ENCODE measurements at places on chromosomes 16 and 17. TPM values are rescaled to one million over a fixed set of nuclear protein-coding genes. Genes with fewer than 3 reads are reported as not detected.

The PRR35 gene
- not detected for total RNA-seq

DNA sequence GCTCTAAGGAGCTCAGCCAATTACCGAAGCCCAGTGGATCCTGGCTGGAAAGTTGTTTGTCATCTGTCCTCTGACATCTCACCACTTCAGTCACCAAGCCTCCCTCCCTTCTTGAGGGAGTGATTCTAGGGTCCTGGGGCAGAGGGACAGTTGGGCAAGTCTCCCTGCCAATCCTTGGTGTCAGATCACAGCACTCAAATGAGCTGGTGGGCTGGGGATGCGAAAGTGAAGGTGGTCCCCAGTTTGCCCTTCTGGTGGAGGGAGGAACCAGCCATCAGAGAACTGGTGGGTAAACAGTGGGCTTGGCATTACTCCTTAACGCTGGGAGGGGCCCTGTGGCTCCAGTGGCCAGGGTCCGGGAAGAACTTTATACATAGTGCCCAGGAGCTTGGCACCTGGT, 4.4 kb upstream of the CALB2 start:
- no peak for DNase-seq
- no peak overlapping the region for H3K4me3 ChIP-seq
- H3K27ac ChIP-seq, result no peak overlapping the region
- H3K4me1 ChIP-seq, result no peaks in the 10 kb centered on the region
- H3K27me3 ChIP-seq, result no peaks in the 10 kb centered on the region
- H3K36me3 ChIP-seq, result no peaks in the 10 kb centered on the region

The FAM171A2 gene
- total RNA-seq, result 0.08 TPM

GRCh38 chr17:12622726-12623125, 43.0 kb upstream of the MYOCD start:
- no peak overlapping the region for H3K4me3 ChIP-seq
- no peaks in the 10 kb centered on the region for H3K4me1 ChIP-seq
- no peaks in the 10 kb centered on the region for H3K36me3 ChIP-seq
- no peak for DNase-seq
- H3K27ac ChIP-seq, result no peak overlapping the region

GRCh38 chr17:38419508-38419981, 8.7 kb upstream of the ARHGAP23 start:
- H3K27me3 ChIP-seq, result peaks cover 46% of the 10 kb centered on the region
- H3K4me1 ChIP-seq, result peaks cover 14% of the 10 kb centered on the region
- H3K4me3 ChIP-seq, result no peak overlapping the region
- DNase-seq, result no peak
- H3K27ac ChIP-seq, result no peak overlapping the region

The USP36 gene
- total RNA-seq, result 92.9 TPM

The WNT9B gene
- not detected for total RNA-seq

DNA sequence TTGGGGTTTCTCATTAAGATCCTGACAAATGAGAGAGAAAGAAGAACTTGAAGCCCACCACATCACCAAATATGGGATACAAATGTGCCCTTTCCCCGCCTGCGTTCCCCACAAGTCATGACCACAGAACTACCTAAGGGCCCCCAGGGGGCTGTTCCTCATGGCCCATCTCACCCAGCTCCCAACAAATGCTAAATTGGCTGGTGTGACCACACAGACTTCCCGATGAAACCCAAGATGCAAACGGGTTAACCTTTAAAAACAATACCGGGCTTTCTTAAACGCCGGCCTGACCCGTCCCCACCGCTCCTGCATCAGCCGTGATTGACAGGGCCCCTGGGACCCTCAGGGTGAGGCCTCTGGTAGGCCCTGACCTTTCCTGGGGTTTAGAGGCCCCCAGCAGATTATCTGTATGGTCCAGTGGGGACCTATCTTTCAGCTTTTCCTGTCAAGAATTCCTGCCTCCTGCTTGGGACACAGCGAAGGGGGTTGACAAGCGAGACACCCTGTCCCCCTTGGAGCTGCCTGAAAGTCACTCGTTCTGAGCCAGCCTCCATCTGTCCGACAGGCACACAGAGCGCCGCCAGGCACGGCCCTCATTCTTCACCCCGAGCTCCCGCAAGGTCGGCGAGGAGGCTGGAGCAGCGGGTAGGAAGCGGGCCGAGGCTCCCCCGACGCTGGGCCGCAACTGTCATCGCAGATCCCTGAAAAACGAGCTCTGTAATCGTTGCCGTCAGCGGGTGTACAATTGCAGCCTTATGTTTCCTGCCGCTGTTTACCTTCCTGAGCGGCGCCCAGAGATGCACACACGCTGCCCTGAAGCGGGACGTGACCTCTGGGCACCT, 300.1 kb downstream of the FOXL1 start:
- no peak overlapping the region for H3K27ac ChIP-seq
- DNase-seq, result no peak
- H3K4me1 ChIP-seq, result no peaks in the 10 kb centered on the region
- H3K36me3 ChIP-seq, result no peaks in the 10 kb centered on the region

The CNTNAP4 gene
- not detected for total RNA-seq

DNA sequence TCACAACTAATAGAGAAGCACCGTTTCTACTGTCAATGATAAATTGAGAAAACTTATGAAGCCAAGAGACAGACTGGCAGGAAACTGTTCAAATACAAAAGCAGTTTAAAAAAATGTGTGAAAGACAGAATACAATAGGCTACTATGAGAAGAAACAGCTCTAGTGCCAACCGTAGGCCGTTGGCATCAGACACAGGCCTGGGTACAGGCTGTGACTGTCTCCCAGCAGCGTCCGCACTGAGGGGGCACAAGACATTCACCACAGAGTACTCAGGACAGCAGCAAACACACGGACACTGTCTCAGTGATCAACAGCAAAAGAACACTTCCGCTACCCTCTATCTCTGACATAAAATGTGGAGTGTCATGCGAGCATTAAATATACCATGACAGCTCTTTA, 7.8 kb upstream of the C1QBP start:
- H3K36me3 ChIP-seq, result peaks cover 46% of the 10 kb centered on the region
- H3K4me1 ChIP-seq, result no peaks in the 10 kb centered on the region
- no peak overlapping the region for H3K27ac ChIP-seq
- no peak overlapping the region for H3K4me3 ChIP-seq

The P2RX1 gene
- total RNA-seq, result not detected

The CIAO2B gene
- total RNA-seq, result 95.2 TPM

- no peak for DNase-seq
- H3K4me3 ChIP-seq, result no peak overlapping the region
- H3K27me3 ChIP-seq, result no peaks in the 10 kb centered on the region
- no peaks in the 10 kb centered on the region for H3K36me3 ChIP-seq
- no peak overlapping the region for H3K27ac ChIP-seq
- H3K4me1 ChIP-seq, result peaks cover 4% of the 10 kb centered on the region
Observed at GRCh38 chr16:83714286-83714685, 93.5 kb upstream of the HSBP1 start.

The OSGIN1 gene
- total RNA-seq, result 0.48 TPM

- no peak overlapping the region for H3K27ac ChIP-seq
- H3K36me3 ChIP-seq, result no peaks in the 10 kb centered on the region
- DNase-seq, result no peak
- H3K27me3 ChIP-seq, result peaks cover 27% of the 10 kb centered on the region
Observed at GRCh38 chr17:45770632-45771270, 13.4 kb upstream of the CRHR1 start.

The SPATA22 gene
- 0.89 TPM for total RNA-seq

The CLEC3A gene
- not detected for total RNA-seq

DNA sequence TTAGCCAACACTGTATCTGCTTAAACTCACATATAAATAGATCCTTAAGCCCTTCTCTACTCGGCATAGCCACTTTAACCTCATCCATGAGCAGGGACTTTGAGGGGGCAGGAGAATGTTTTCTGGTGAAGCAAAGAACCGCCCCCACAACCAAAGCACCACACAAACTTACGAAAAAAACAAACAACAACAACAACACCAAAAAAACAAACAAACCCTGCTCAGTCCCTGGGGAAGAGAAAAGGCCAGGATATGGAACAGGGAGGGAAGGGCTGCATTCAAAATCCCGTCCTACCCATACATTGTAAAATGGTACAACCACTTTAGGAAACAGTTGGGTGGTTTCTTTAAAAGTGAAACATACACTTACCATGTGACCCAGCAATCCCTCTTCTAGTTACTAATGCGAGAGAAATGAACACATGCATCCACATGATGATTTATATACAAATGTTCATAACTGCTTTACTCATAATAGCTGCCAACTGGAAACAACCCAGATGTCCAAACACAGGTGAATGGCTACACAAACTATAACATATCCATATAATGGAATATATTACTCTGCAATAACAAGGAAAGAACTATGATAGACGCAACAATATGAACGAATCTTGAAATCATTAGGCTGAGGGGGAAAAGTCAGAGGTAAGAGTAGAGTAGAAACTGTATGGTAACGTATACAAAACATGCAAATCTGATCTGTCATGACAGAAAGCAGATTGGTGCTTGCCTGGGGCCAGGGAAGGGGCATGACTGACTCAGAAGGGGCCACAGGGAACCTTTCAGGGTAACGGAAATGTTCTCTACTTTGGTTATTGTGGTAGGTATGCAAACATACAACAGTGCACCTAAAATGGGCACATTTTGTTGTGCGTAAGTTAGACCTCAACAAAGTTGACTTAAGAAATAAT, 37.7 kb upstream of the TOB1 start:
- peak overlapping the region; percentile 61 for H3K27ac ChIP-seq
- no peak overlapping the region for H3K4me3 ChIP-seq
- H3K4me1 ChIP-seq, result peaks cover 61% of the 10 kb centered on the region
- DNase-seq, result peak; percentile 25
- no peaks in the 10 kb centered on the region for H3K27me3 ChIP-seq
- peaks cover 2% of the 10 kb centered on the region for H3K36me3 ChIP-seq

The TAT gene
- not detected for total RNA-seq

DNA sequence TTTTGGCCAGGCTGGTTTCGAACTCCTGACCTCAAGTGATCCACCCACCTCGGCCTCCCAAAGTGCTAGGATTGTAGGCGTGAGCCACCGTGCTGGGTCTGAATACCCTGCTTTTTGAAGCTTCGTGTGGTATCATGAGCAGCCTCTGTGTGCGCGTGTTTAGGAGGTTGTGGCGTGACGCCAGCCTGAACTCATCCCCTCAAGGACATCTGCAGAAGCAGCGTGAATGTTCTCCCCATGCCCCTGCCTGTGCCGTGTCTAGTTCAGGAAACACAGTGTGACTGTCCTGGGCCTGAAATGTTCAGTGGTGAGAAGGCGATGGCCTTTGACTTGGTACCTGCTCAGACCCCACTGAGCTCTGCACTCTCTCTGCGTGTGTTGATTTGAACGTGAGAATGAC, 35.6 kb downstream of the RNF213 start:
- no peaks in the 10 kb centered on the region for H3K27me3 ChIP-seq
- H3K4me1 ChIP-seq, result peaks cover 20% of the 10 kb centered on the region
- no peak overlapping the region for H3K27ac ChIP-seq
- no peak overlapping the region for H3K4me3 ChIP-seq

The SALL1 gene
- not detected for total RNA-seq

DNA sequence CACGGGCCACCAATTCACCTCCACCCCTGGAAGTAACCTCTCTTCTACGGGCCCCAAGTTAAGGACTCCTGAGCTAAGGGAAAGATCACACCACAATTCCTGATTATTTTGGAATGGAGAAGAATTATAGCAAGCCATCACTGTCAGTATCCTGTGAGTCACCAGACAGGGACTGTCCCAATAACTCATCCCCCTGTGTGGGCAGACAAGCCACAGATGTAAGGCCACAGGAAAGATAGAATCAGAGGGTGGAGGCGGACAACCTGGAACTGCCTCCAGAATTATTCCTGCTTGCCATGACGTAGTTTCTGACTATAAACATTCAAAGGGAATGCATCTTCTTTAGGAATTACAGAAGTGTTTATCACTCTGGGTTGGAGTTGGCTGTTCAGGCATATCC, 5.8 kb upstream of the MYO1D start:
- H3K27me3 ChIP-seq, result peaks cover 20% of the 10 kb centered on the region
- no peak overlapping the region for H3K4me3 ChIP-seq
- no peak for DNase-seq
- no peak overlapping the region for H3K27ac ChIP-seq
- no peaks in the 10 kb centered on the region for H3K36me3 ChIP-seq
- peaks cover under 1% of the 10 kb centered on the region for H3K4me1 ChIP-seq

DNA sequence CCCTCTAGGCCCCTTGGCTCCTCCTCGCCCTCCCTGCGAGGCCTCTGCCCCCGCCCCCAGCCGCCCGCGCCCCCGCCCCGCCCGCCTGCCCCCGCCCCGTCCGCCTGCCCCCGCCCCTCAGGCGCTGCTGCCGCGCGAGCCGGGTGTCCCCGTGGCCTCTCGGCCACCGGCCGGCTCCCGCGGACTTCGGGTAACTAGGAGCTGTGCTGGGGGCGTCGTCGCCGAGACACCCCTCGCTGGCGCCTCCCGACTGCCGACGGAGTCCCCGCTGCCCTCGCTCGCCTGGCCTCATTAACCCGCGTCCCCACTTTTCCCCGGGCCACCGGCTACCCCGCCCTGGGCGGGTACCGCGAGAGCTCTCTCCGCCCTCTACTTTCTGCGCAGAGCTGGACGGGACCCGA, at the start of gene TLCD1:
TSS of gene TLCD1 (minus strand) at position 8 of the 401 bp plus-strand sequence. CDS start 136 bp downstream, outside the sequence.
- H3K27ac ChIP-seq, result peak within 1 kb of the TSS; percentile 99
- peaks cover 36% of the 10 kb centered on the region for H3K36me3 ChIP-seq
- H3K27me3 ChIP-seq, result no peaks in the 10 kb centered on the region
- H3K4me3 ChIP-seq, result peak within 1 kb of the TSS; percentile 90
- peak; percentile 66 for DNase-seq

DNA sequence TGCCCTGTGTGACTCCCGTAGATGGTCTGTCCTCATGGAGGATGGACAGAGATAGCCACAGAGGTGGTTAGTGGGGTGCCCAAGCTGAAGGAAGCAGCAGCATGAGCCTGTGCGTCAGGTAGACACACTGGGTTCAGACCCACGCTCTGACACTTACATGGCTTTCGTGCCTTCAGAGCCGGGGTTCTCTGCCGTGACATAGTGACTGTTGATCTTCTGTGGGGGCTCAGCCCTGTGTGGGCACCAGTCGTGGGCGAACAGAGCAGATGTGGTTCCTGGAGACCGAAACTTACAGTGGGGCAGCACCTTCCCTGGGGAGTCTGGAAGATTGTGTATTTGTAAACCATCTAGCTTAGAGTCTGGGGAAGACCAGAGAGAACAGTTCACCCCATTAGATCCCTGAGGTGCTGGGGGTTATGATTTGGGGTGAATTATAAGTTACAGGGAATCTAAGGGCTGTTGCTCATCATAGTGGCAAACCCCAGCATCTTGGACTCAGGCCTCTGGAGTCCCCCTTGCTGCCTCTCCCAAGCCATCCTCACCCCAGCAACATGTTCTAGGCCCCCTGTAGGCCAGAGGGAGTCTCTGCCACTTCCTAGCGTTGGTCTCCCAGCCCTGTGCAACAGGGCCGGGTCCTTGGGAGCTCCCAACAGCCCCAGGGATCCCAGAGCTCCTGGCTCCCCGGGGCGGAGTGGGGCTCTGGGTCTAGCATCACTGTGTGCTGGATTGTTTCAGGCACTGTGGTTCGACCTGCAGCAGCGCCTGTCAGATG, 28.6 kb downstream of the NECAB2 start:
- H3K4me3 ChIP-seq, result no peak overlapping the region
- no peak overlapping the region for H3K27ac ChIP-seq
- H3K27me3 ChIP-seq, result peaks cover 24% of the 10 kb centered on the region
- no peak for DNase-seq
- H3K4me1 ChIP-seq, result no peaks in the 10 kb centered on the region

GRCh38 chr17:51507444-51507843, 247.1 kb downstream of the UTP18 start:
- H3K4me3 ChIP-seq, result no peak overlapping the region
- no peak for DNase-seq

GRCh38 chr17:30580916-30581315, 103.7 kb downstream of the GOSR1 start:
- no peak for DNase-seq
- H3K4me3 ChIP-seq, result no peak overlapping the region
- H3K27ac ChIP-seq, result no peak overlapping the region
- H3K27me3 ChIP-seq, result no peaks in the 10 kb centered on the region

The TNFSF13 gene
- 4.0 TPM for total RNA-seq

The RNF222 gene
- total RNA-seq, result 0.12 TPM

Data from activated CD4-positive, alpha-beta T cell treated with anti-CD3 and anti-CD28 coated beads, Interleukin-2, amount 10 ng/mL, durations not matched to agents 7 days and 5 days (primary cell).